ENCODE measurements at places on chromosomes 16 and 17.

DNA sequence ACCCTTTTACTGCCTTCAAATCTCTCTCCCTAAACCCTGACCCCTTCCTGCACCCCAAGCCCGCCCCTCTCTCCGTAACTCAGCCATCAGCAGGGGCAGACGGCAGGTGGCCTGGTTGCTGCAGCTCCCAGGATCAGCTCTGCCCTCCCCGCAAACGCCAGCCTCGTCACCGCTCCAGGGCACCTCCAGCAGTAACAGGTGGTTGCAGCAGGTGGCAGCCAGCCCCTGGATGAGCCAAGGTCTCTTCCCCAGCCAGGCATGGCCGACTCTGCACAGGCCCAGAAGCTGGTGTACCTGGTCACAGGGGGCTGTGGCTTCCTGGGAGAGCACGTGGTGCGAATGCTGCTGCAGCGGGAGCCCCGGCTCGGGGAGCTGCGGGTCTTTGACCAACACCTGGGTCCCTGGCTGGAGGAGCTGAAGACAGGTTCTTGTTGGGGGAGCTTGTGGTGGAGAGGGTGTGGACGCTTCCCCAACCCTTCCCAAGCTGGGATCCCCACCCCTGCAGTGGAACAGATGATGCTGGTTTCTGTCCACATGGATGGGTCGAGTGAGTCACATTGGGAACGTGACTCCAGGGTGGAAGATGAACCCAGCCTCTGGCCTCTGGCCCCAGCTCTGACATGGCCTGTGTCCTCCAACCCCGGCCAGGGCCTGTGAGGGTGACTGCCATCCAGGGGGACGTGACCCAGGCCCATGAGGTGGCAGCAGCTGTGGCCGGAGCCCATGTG lies 558 bp downstream of the HSD3B7 start:
- no peak for ATAC-seq

DNA sequence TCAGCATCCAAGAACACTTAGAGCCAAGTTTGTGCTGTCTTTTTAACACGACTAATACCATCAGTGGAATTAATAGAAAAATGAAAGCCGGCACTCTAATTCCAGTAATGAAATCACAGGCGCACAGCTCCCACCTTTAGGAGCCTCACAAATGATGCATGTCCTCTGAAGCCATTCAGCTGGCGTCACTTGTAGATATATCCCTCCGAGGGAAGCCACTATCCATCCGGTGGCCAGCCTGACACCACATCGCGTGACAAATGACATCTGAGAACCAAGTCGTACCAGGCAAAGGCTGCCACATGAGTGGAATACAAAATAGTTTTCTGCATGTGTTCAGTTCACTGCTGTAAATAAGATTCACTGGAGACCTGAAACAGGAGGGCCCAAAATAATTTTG lies 205.6 kb downstream of the GRIN2A start:
- no peak for ATAC-seq

GRCh38 chr17:62854098-62854680 lies 46.1 kb upstream of the MARCHF10 start:
- ATAC-seq: no peak

GRCh38 chr17:78555746-78556401 lies 21.3 kb downstream of the DNAH17 start:
- no peak for ATAC-seq

DNA sequence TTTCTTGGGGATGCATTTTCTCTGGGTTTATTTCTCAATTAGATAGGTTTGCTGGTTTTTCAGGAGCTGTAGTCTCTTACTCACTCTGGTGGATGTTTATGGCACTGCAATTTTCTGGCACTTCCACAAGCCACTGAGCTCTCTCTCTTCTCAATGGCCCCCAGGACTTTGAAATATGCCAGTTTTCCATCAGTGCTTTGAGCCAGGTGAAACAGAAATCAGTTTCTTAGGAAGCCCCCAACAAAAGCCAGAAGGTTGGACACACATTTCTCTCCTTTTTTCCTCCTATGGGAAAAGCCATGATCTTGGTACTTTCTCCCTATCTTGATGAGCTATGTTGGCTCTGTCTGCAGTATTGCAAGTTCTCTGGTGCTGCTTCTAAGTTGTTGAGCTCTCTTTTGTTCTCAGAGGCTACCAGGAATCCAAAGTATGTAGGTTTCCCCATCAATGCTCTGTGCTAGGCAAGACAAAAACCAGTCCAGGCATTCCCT lies 90.7 kb upstream of the SMIM36 start:
- ATAC-seq: no peak

DNA sequence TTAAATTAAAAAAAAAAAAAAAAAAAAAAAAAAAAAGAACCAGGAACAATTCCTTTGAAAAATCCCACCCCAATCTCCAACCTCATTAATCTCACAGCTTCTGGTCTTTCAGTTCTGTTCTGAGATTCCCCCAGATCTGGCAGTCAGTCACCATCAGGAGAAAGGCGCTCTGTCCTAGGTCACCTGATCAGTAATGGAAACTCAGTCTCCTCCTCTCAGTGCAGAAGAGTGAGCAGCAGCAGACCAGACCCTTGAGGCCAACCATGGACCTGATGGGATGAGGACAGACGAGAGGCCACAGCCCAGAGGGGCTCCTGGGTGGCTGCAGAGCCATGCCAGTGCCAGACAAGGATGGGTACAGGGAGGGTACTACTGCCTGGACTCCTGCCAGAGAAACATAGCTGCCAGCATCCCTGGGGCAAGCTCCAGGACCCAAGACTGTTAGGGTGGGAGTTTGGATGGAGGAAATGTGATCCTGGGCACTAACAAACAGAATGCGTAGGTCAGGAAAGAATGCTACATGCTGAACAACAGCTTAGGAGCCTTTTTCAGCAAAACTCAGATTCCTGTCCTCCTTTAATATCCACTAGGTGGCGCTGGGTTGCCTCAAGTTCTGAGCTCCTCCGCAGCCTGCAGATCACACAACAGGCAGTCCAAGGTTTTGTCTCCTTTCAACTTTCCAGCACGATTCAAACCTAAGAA lies 28.7 kb downstream of the MPG start:
- peak; percentile 71 for ATAC-seq

GRCh38 chr17:76337413-76337777 lies 16.3 kb downstream of the PRPSAP1 start:
- ATAC-seq: no peak

DNA sequence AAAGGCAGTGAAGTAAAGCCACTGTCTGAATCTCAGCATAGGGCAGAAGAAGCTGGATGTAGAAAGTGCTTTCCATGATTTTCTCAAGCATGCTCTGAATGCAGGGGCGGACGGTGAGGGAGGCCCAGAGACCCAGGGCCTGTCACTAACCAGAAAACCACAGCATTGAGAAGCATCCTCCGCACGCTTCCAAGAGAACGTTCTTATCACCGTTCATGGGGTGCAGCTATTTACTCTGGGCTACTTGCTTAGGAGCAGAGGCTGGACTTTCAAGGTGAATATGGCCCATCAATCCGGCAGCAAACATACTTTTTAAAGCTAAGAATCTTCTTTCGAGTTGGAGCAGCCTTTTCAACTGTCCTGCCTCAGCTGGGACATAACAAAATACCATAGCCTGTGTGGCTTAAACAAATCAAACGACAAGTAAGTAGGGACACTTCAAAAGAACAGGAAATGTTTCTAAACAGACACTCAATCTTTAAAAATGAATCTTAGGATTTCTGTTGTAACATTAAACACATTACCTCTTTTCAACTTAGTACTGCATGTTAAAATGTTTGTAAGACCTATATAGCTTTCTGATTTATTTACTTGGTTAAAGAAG lies 46.5 kb upstream of the CDRT4 start:
- no peak for ATAC-seq

Data from activated CD4-positive, CD25-positive, alpha-beta regulatory T cell treated with anti-CD3 and anti-CD28 coated beads, Interleukin-2, amount 50 U/mL, for 24 hours (primary cell).